ENCODE measurements at places on chromosomes 11 and 22.

- DNase-seq = no peak
Observed at GRCh38 chr11:44032299-44033085, 15.3 kb upstream of the ACCSL start.

DNA sequence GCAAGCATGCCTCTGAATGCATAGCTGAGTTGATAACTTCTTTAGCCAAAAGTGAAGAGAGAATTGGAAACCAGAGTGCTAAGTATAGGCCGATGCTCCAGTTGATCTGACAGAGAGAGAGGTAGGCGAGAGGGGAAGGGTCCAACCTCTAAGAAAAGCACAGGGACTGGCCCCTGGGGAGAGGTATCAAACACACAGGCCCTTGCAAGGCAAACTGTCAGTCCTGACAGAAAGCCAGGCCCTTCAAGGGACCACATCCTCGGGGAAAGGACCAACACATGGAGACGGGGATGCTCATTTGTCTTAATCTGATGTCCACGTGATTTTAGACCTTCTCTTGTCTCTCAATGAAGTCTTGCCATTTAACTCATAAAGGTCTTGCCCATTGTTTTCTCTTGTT is 43.9 kb upstream of the SPATA19 start:
- DNase-seq = no peak

- no peak for DNase-seq
Observed at GRCh38 chr11:13016415-13016814, 7.3 kb downstream of the RASSF10 start.

- no peak for DNase-seq
Observed at GRCh38 chr11:116309446-116309845, 463.3 kb downstream of the BUD13 start.

DNA sequence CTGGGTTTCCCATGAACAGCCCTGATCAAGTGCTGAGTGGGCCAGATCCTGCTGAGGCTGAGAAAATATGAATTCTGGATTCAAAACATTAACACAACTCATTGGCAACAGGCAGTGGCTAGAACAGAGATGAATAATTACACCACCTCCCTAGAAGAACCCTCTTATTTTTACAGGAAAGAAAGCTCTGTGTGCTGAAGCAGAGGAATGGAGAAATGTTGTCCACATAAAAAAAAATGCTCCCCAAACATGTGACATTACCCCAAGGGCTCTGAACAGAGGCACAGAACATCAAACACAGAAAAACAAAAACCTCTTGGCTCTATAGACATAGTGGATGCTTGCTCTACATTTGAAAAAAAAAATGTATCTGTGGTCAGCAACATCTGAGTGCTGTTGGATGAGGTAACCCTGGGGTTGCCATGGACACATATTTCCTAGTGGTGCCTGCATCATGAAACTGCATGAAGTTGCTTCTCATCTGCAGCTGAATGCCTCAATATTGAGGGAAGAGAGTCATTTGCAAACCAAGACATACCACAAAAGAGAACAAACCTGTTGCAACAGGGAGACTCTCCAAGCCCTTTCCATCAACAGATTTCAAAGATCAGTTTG is 98.8 kb downstream of the SNX19 start:
- no peak for DNase-seq

- DNase-seq = no peak
Observed at GRCh38 chr22:34070051-34070450, 149.8 kb upstream of the LARGE1 start.

DNA sequence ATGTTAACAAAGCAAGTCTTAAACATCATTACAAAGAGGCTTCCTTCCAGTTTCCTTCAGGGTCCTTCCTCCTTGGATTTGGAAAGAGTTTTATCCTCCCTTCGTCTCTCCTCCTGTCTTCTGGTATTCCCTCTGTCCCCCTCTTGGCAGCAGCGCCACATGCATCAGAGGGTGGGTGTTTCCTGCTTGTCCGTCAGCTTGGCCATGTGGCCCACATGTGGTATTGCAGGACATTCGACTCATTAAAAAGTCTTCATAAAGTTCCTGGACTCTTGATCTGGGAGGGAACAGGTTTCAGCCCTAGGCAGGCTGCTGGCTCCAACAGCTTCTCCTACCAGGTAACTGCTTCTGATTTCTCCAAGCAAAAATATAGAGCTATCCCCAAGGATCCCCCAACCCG is 189.8 kb downstream of the CSNK2A3 start:
- no peak for DNase-seq

GRCh38 chr11:119049081-119049480 is 7.9 kb downstream of the HYOU1 start:
- no peak for DNase-seq

DNA sequence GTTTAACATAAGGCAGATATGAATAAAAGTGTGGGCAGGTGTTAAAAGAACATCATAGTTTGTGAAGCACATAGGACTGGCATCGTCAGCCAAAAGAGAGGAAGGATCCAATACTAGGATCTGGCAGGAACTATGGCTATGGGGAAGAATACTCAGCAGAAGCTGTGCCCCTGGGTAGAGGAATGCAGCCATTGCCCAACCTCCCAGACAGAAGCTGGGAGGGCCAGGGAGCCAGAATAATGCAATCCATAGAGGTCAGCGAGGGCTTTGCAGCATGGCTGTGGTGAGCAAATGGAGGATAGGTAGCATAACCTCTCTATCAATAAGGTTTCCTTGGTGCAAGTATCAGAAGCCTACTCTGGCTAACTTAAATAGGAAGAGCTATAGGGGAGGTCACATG is 11.7 kb upstream of the CSTF3 start:
- DNase-seq = no peak

DNA sequence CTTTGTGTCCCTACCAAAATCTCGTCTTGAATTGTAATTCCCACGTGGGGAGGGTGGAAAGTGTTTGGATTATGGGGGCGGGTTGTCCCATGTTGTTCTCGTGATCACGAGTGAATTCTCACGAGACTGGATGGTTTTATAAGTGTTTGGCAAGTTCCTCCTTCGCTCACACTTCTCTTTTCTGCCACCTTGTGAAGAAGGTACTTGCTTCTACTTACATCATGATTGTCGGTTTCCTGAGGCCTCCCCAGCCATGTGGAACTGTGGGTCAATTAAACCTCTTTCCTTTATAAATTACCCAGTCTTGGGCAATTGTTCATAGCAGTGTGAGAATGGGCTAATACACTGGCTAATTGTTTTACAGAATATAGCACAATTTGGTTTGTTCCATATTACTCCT is 326.3 kb downstream of the GRM5 start:
- DNase-seq = no peak

DNA sequence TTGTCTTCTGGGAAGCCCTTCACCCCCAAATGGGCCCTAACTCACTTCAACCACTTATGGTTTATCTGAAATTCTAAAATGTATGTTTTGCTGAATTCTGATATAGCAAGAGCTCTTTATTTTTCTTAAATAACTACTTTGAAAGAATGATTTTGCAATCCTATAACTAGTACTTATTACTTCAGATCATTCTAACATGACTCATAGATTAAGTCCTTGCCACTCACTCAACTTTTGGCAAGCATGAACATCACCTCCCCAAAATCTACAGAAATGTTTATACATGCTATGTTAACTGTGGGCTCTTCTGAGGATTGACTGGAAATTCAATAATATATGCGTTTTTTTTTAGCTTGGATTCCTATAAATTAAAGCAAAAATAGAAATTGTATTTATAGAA is 367.4 kb upstream of the FAT3 start:
- no peak for DNase-seq

DNA sequence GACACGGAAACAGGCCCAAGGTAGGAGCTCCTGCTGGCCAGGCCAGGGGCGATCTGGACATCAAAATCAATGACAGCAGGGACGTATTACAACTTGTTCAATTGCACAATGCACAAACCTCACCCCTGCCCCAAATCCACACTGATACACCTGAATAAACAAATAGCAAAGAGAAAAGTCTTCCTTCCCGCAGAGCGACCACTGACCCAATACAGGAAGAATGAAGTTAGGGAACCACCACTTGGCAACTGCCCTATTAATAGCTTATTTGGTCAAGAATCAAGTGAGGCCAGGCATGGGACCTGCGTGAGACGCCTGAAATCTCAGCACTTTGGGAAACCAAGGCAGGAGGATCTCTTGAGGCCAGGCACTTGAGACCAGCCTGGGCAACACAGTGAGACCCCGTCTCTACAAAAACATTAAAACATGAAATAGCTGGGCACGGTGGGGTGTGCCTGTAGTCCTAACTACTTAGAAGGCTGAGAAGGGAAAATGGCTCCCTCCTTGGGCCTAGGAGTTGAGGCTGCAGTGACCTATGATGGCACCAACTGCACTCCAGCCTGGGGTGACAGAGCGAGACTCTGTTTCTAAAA is 109.1 kb downstream of the MED15 start:
- no peak for DNase-seq

DNA sequence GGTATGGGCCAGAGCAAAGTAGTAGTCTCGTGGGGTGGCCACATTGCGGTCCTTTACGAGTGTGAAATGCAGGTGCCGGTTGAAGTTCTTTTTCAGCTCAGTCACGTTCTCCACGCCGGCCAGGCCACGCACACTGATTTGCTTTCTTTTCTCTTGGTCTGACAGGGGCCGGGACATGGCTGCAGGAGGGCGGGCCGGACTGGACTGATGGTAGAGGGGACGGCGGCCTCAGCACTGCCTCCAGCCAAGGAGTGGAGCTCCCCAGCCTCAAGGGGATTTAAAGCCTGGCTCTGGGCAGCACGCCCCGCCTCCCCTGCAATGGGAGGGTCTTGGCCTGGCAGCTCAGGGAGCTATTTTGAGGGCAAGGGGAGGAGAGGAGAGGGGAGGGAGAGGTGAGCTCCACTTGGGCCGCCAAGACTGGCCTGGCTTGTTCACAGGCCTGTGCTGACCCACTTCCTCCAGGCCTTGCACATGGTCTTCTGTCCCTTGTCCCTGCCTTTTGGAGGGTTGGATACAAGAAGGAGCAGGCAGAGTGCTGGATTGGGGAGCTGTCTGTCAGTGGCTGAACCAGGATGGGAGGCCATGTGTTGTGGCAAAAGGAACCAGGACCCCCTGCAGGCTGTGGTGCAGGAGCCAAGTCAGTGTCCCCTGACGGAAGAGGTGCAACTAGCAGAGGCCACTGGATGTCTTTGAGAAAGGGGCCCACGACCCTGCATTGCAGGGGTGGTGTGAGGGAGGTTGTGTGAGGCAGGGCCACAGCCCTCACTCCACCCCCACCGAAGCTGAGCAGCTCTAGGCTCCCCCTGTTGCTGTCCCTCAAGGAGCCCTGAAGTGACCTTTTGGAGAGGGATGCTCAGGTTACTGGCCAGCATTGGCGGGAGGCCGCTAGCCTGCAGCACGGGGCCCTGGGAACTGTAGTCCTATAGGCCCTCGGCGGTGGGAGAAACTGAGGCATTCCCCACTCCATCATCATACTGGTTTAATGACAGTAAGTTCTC is at the start of gene PYGM:
Gene PYGM, minus strand, starts transcription at position 253 of the 998 bp plus-strand sequence. Its CDS starts 76 bp downstream, at position 177.
- no peak for DNase-seq

- no peak for DNase-seq
Observed at GRCh38 chr11:124108156-124108555, 7.1 kb upstream of the VWA5A start.

Data from NCI-H1694 treated with DMSO at 0.1 percent for 48 hours (cell line).